ENCODE measurements at places on chromosomes 2 and 18.

DNA sequence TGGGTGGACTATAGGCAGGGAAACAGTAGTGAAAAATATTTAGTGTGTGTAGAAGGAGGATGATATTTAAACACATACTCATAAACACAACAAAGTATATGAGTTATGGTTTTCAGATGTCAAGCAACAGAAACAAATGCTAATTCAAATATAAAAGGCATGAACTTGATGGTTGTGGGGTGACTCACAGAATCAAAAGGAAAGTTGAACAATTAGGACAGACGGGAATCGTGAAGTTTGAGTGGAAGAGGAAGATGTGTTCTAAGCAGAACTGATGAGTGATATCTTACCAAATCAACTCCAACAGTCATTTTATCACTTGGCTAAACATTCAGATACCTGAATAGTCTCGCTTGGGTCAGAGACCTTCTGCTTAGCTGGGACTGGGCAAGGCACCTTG, 53.6 kb upstream of the ITGA6 start:
- no peak for DNase-seq

DNA sequence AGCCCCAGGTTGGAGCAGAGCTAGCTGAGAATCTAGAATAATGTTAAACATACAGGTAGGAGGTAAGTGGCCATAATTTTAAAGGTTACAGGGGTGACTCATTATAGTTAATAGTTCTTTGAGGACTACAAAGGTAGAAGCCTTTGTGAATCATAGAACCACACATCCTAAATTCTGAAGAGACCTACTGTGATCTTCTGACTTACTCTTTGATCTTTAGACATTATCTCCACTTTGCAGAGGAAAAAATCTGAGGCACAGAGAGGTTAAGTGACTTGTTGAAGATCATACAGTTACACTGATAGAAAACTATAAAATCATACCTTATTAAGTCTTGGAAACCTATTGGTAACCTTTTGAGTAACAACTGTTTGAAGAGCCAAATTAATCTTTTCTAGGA, 1051.3 kb upstream of the NRXN1 start:
- DNase-seq, result no peak

DNA sequence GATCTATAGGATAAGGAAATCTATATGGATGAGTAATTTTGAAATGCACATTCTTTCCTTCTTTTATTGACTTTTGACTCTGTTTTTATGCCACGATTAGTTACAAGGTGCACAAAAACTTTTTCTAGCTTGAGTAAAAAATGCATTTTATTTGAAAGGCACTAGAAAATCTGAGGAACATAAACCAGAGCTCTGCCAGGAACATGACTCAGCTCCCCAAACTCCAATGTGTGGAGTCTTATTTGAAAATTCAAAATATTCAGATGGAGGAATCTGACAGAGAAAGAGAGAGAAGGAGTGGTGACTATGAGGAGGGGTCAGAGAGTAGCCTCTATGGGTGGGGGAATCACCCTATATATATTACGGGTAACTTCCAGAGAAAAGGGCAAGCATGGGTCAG, 231.0 kb downstream of the DCC start:
- DNase-seq, result no peak

DNA sequence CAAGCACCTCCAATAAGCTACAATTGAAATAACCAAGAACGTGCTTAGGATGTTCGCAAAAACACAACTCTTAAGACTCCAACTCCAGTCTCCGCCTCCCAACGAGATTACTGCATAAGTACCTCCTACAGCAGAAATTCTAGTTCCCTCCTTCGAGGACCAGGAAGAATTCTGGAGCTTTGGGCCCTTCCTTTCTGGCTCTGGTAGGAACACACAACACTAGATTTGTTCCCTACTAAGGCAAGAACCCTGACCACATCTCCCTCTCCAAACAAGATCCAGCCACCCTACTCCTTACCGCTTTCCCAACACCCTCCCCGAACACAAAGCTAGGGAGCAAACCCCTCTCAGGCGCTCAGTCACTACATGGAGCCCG, 721 bp downstream of the ADAM17 start:
- DNase-seq, result no peak

DNA sequence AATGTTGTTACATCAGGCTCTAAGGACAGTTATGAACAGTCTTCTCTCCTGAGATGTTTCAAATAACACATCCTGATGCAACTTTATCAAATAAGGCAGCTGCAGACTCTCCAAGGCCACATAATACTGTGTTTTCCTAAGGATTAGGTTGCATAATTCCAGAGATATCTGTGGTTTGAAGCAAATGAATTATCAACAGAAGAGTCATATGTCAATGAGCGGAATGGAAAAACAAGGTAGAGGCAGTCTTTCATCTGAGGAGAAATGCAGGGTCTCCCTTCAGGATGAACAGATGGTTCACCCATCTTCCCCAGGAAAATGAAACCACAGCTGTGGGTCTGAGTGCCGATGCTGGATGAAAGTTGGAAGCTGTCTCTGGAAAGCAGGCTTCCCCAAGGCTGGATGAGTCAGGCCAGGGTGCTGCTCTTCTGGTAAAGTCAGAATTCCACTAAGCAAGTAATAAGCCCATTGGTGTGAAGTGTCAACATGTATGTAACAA, 22.2 kb downstream of the LYG1 start:
- peak; percentile 70 for DNase-seq

GRCh38 chr2:46056541-46056940, 240.7 kb upstream of the EPAS1 start:
- no peak for DNase-seq

DNA sequence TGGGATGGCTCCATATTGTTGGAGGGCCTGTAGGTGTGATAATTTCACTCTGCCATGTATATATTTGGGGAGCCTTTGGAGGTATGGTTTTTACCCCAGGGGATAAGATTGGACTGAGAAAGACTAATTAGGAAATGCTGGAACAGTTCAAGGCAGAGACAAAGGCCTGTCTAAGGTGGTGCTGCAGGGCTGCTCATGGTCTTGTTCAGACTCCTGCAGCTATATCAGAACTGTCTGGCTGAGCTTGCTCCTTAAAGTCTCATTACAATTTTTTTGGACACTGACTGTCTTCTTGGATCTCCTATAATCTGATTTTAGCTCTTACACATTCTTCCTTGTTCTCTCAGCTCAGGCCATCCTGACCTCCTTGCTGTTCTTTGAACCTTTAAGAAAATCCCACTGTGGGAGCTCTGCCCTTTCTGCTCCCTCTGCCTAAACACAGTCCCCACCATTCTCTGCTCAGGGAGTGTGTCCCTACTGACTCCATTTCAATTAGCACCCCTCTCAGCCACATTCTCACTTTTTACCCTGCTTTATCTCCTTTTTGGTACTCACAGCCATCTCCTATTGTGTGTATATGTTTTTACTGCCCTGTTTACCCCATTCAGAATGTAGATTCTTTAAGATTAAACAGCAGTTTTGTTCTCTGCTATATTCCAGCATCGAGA, 468.7 kb upstream of the FANCL start:
- DNase-seq, result no peak

- no peak for DNase-seq
These were observed 90.3 kb upstream of the ST3GAL5 start for GRCh38 chr2:85978883-85979780.

DNA sequence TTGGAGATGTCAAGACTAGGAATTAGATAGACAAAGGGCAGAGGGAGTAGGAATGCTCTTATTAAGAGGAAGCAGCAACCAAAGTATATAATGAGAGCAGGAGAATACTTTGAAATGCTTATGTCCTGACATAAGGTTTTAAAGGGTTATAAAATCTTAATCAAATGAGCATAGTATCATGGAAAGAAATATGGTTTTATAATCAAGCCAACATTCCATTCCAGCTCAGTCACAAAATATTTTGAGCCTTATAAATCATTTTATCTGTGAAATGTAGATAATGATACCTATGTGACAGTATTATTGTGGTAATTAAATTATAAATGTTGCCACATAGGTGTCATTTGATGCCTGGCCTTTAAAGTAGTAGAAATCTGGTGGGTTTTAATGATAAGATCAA, 17.6 kb downstream of the VSNL1 start:
- DNase-seq, result no peak

GRCh38 chr18:67500522-67501205, 15.9 kb downstream of the DSEL start:
- no peak for DNase-seq

GRCh38 chr2:28377195-28377816, 15.4 kb upstream of the FOSL2 start:
- no peak for DNase-seq

DNA sequence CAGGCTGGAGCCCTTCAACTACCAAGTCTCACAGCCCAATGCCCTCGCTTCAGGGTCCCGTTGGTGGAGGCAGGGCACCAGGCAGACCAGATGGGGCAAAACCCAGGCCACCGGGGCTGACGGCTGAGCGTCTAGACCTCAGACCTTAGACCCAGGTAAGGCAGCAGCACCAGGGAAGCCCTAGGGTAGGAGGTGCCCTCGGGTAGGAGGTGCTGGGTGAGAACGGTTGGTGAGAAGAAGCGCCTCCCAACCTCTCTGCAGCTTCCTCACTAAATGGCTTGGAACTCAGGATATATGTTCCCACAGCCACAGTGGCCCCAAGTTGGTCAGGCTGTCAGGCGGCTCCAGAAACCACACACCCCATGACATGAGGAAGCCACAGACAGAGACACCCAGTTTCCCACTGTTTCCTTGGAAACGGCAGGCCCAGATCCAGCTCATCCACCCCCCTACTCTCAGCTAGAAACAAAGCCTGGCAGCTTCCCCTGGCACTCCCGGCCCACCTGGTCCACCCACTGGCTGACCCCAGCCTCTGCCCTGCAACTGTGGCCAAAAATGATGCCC, 13.1 kb upstream of the MLPH start:
- DNase-seq, result no peak

DNA sequence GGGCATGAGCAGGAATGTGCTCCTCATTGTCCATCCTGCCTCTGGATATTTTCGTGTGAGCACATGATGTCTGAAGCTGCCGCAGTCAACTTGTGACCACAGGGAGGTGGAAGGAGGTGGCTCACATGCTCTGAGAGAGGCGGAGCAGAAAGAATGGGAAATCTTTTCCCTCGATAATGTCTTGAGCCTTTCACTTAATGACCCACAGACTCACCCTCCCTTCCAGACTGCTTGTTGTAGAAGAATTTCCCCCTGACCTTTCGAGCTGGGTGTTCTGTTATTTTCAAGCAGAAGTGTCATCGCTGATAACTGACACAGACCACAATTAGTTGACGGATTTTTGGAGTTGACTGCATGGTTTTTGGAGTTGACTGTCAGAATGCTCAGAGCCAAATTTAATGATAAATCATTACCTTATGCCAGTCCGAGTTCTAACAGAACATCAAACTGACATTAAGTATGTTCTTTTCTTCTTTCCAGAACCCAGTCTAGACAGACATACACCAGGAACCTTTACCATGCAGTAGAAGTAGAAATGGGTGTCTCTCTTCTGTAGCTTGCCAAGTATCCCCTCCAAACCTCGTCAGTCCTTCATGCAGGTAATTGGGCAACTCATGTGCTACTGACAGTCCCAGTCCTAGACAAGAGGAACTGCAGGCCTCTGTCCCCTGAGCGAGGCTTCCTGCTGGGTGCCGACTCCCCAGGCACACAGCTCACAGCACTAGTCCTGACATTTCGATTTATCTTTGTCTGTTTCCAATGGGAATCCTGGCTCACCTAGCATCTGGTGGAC, 29.4 kb upstream of the RTTN start:
- DNase-seq, result no peak

GRCh38 chr2:187482796-187483195, 34.7 kb upstream of the CALCRL start:
- no peak for DNase-seq

DNA sequence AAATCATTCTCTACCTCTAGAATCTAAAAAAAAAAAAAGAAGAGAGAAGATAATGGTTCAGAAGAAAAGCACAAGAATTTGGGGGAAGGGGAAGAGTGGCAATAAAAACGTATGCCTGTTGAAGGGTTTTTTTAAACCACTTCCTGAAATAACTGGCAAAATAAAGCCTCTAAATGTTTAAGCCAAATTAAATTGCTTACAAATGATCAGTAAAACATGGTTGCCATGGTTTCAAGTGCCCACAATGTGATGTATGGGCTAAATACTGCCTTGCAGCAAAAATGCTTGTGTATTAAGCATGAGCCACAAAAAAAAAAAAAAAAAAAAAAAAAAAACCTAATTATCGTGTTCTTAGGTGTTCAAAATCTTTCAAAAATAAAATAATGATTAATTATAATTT, 60.8 kb downstream of the RBM43 start:
- DNase-seq, result no peak

GRCh38 chr2:235541838-235542549, 48.2 kb downstream of the AGAP1 start:
- no peak for DNase-seq

DNA sequence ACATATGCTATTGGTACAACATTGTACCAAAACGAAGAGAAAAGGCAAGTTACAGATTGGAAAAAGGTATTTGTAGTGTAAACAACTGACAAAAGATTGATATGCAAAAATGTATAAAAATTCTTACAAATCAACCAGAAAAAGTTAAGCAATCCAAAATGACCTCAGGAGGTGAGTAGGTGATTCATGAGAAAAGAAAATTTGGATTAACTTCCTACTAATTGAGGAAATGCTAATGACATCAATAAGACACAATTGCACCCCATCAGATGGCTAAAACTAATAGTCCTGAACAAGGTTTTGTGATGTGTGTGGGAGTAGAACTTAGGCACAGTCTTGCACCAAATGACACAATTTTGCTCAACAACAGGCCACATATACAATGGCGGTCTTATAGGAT, 129.3 kb downstream of the COPS8 start:
- no peak for DNase-seq

GRCh38 chr2:27117995-27118524, 868 bp downstream of the CGREF1 start:
- no peak for DNase-seq

GRCh38 chr2:152241948-152242729, 66.6 kb upstream of the STAM2 start:
- no peak for DNase-seq

GRCh38 chr2:204695506-204695905, 150.2 kb downstream of the PARD3B start:
- no peak for DNase-seq

DNA sequence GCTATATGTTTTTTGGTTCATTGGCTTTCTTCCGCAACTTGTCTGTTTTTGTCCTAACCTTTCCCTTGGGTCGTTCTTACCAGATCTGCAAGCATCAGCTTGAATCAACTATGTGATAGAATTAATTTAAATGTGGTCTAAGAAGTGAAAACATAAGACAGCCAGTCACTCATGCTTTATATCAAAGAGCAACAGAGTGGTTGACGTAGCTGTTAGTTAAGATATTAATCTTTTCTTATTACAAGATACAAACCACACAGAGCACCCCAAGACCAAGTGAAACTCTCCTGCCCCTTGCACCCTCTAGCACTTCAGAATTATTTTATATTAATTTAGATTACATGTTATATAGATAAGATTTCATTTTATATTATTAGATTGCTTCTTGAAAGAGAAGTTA, 15.2 kb downstream of the IL18RAP start:
- no peak for DNase-seq
